ENCODE measurements at places on chromosomes 1 and 21.

- no peak for DNase-seq
Measured at GRCh38 chr1:215475796-215476481, 91.2 kb upstream of the KCTD3 start.

GRCh38 chr1:154349121-154349520 lies 23.8 kb downstream of the ATP8B2 start:
- no peak for DNase-seq

- no peak for DNase-seq
Measured at GRCh38 chr1:167369175-167369574, 148.5 kb downstream of the POU2F1 start.

DNA sequence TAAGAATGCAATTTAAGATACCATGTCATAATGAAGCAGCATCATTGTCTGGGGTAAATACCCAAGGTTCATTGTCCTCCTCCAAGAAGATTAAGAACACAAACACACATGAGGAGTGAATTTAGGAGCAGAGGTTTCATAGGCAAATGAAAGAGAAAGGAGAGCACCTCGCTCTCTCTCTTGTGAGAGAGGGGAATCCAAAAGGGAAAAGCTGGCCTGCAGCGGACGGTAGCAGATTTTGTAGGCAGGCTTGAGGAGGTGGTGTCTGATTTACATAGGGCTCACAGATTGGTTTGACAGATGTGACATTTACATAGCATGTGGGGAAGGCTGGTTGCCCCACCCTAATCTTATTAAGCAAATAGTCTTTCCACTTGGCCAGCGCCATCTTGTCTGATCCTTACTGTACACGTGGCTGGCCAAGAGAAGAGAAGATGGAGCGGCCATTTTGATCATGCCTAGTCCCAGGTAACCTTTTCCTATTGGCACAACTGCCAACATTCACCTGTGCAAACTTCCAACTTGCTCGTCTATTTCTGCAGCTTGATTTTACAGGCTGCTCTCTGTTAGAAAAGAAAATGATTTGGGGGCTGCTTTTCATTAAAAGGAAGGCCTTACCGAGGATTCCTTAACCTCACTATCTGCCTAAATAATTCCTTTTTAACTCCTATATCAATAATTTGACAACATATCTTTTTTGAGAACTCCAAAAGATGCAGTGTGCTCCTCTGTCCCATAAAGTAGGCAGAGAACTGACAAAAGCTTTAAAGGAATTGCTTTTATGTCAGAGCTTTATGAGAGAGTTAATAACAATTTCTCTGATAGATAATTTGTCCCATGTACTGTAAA lies 16.0 kb upstream of the LRRC7 start:
- DNase-seq = no peak

GRCh38 chr1:230186003-230186863 lies 119.2 kb downstream of the GALNT2 start:
- DNase-seq = no peak

- DNase-seq = no peak
Measured at GRCh38 chr1:25610822-25611630, 5.6 kb upstream of the MAN1C1 start.

GRCh38 chr1:17004466-17005364 lies 7.0 kb downstream of the ATP13A2 start:
- no peak for DNase-seq

DNA sequence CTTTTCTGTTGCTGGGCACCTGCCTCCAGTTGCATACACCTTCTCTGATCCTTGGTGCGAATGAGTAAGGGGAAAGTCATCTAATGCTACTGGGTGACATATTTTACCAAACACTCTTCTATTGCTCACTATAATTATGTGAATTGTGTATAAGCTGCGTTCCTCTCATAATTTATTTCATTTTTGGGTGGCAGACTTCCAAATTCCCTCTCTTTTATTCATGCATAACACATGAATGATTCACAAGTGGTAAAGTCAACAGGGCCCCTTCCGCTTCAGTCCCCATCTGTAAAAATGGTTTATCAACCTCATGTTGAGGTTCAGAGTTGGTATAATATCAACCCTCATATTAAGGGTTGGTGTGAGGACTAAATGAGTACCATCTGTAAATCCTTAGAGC lies 3.2 kb upstream of the QSOX1 start:
- DNase-seq = no peak
